ENCODE measurements at places on chromosomes 3 and 15. TPM values are rescaled to one million over a fixed set of nuclear protein-coding genes. Genes with fewer than 3 reads are reported as not detected.

ACTRT3 gene
- 7.1 TPM for total RNA-seq

ALS2CL gene
- total RNA-seq = 0.26 TPM

LRRC31 gene
- not detected for total RNA-seq

GLDN gene
- 90.2 TPM for total RNA-seq

SLC26A6 gene
- 16.7 TPM for total RNA-seq

GATM gene
- total RNA-seq = 0.16 TPM

RCCD1 gene
- total RNA-seq = 5.8 TPM

PPP1R14D gene
- not detected for total RNA-seq

CCDC9B gene
- 18.8 TPM for total RNA-seq

FBXO40 gene
- total RNA-seq = not detected

SST gene
- total RNA-seq = not detected

LRRIQ4 gene
- not detected for total RNA-seq

QARS1 gene
- 285 TPM for total RNA-seq

IL12A gene
- 0.17 TPM for total RNA-seq

STAB1 gene
- total RNA-seq = 0.32 TPM

SPTBN5 gene
- total RNA-seq = 0.17 TPM

PCOLCE2 gene
- total RNA-seq = 122 TPM

GPR62 gene
- not detected for total RNA-seq

SLCO3A1 gene
- total RNA-seq = 4.1 TPM

C3orf80 gene
- total RNA-seq = not detected

CCK gene
- 43.5 TPM for total RNA-seq

SMCO1 gene
- not detected for total RNA-seq

FGD5 gene
- 0.16 TPM for total RNA-seq

IL20RB gene
- 2.3 TPM for total RNA-seq

TICRR gene
- 0.32 TPM for total RNA-seq

UROC1 gene
- not detected for total RNA-seq

DNAH12 gene
- total RNA-seq = under 0.01 TPM

FGF7 gene
- total RNA-seq = 393 TPM

SCG5 gene
- 24.3 TPM for total RNA-seq

SEC22C gene
- total RNA-seq = 41.7 TPM

PRSS50 gene
- total RNA-seq = not detected

MLF1 gene
- total RNA-seq = 8.2 TPM

CKMT1B gene
- not detected for total RNA-seq

TMCO5A gene
- not detected for total RNA-seq

SNURF gene
- 257 TPM for total RNA-seq

CHRNA5 gene
- 0.94 TPM for total RNA-seq

NEK4 gene
- total RNA-seq = 23.4 TPM

RBPMS2 gene
- not detected for total RNA-seq

MB21D2 gene
- total RNA-seq = 5.1 TPM

MYZAP gene
- total RNA-seq = 0.17 TPM

SOX2 gene
- not detected for total RNA-seq

FOXB1 gene
- total RNA-seq = not detected

DPPA2 gene
- total RNA-seq = not detected

GNAT1 gene
- total RNA-seq = not detected

ZIC1 gene
- total RNA-seq = not detected

GOLGA6D gene
- under 0.01 TPM for total RNA-seq

PLS1 gene
- 0.17 TPM for total RNA-seq

ARGFX gene
- not detected for total RNA-seq

KIF15 gene
- total RNA-seq = 1.3 TPM

MESP2 gene
- total RNA-seq = 1.9 TPM

TMCC1 gene
- total RNA-seq = 11.8 TPM

ASB14 gene
- 0.17 TPM for total RNA-seq

SHF gene
- total RNA-seq = 2.7 TPM

CCR9 gene
- total RNA-seq = not detected

KCNMB2 gene
- not detected for total RNA-seq

TGM4 gene
- total RNA-seq = under 0.01 TPM

CSTA gene
- 6.6 TPM for total RNA-seq

SEC62 gene
- 60.9 TPM for total RNA-seq

SENP7 gene
- total RNA-seq = 14.0 TPM
